Activated naive CD8-positive, alpha-beta T cell treated with anti-CD3 and anti-CD28 coated beads, Interleukin-2, amount 50 U/mL, for 16 hours (primary cell): ENCODE measurements at places on chromosomes 7 and 10.

DNA sequence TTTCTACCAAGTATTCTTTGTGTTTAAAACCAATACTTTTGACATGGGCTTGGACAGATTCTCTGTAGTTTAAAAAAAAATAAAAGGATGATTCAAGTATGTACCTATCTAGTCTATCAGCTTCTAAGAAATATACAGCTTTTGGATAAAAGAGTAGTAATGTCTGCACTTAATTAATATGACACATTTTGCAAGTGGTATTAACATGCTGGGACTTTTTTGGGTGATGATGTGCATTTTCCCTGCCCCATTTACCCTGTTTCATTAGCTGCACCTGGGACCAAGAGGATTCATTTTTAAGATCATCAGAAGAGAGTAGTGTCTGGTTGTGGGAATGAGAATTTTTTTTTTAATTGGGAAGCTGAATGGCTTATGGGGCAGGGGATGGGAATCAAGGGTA, 236.2 kb upstream of the KLF14 start:
- no peak for DNase-seq

GRCh38 chr7:150954986-150955518, 23.1 kb downstream of the KCNH2 start:
- DNase-seq: no peak

GRCh38 chr7:66542528-66543269, 86.0 kb upstream of the KCTD7 start:
- DNase-seq: no peak

- no peak for DNase-seq
Measured at GRCh38 chr10:44178281-44178680, 206.6 kb downstream of the CXCL12 start.

- DNase-seq: no peak
Measured at GRCh38 chr7:91671245-91671644, 209.3 kb downstream of the MTERF1 start.

- DNase-seq: no peak
Measured at GRCh38 chr10:118775478-118775877, 20.7 kb upstream of the CACUL1 start.

DNA sequence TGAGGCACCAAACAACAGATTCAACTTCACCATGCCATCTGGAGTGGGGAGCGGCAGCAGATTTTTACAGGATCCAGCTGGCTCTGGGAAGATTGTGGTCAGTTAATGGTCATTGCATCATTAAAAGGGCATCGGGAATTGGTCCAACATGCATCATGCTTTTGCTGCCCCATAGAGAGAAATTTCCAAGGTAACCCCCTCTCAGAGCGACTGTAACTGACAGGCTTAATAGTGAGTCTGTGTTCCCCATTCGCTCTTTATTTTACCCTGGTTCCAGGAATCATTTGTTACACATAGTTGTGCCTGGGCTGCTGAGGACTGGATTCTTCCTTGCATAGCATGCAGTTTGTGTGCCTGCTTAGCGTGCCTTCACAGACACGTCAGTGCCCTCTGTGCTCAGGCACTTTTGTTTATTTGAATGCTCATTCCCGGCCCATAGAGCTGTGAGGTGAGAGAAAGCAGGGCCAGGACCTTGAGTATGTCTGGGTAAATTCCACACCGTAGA, 49.9 kb downstream of the CDHR3 start:
- no peak for DNase-seq
